ENCODE measurements at places on chromosomes 1 and 21. TPM values are rescaled to one million over a fixed set of nuclear protein-coding genes. Genes with fewer than 3 reads are reported as not detected.

GRCh38 chr1:118881751-118882150 lies 106.4 kb downstream of the TBX15 start:
- no peak for DNase-seq

DNA sequence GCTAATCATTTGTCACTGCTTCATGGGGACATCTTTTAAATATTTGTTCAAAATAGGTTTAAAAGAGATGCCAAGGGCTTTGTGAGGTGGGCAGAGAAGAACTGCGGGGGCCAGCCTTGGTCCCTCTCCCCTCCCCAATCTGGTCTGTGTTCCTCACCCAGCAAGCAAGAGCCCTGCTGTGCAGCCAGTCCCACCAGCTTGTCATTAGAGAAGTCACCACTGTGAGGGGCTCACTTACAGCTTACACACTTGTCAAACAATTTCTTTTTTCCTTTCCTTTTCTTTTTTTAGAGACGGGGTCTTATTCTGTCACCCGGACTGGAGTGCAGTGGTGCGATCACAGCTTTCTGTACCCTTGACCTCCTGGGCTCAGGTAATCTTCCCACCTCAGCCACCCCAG lies 10.4 kb upstream of the CDK18 start:
- DNase-seq, result no peak

The AJAP1 gene
- polyA plus RNA-seq, result not detected

The HUNK gene
- 23.8 TPM for polyA plus RNA-seq

The OR2L13 gene
- polyA plus RNA-seq, result not detected

- no peak for DNase-seq
Measured at GRCh38 chr1:66172272-66172671, 361.7 kb upstream of the SGIP1 start.

DNA sequence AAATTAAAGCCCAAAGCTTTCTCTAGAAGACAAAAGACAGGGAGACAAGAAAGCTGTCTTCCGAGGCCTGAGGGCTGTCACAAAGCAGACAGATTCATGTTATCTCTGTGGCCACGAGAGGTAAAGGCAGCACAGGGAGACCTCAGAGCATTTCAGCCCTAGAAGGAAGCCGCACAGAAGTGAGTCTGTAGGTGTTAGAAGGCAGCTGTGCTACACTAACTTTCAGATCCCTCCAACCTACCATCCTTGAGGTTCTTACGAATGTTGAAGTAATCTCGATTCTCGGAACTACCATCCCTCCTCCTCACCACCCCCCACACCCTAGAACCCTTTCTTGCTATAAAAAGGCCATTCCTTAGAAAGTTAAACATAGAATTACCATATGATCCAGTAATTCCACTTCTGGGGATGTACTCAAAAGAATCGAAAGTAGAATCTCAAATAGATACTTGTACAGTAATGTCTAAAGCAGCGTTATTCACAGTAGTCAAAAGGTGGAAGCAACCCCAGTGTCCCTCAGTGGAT lies 21.5 kb upstream of the LYST start:
- DNase-seq, result no peak

GRCh38 chr1:213997038-213997771 lies 9.4 kb downstream of the PROX1 start:
- DNase-seq, result peak; percentile 58

The LHX8 gene
- not detected for polyA plus RNA-seq

The RNPC3 gene
- 12.5 TPM for polyA plus RNA-seq

DNA sequence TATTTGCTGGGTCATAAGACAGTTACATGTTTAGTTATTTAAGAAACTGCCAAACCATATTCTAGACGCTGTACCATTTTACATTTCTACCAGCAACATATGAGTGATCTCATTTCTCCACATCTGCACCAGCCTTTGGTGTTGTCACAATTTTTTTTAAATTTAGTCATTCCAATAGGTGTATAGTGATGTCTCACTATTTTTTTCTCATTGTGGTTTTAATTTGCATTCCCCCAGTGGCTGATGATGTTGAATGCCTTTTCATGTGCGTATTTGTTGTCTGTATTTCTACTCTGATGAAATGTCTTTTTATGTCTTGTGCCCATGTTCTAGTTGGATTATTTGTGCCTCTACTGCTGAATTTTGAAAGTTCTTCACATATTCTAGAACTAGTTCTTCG lies 38.4 kb downstream of the NFASC start:
- no peak for DNase-seq

DNA sequence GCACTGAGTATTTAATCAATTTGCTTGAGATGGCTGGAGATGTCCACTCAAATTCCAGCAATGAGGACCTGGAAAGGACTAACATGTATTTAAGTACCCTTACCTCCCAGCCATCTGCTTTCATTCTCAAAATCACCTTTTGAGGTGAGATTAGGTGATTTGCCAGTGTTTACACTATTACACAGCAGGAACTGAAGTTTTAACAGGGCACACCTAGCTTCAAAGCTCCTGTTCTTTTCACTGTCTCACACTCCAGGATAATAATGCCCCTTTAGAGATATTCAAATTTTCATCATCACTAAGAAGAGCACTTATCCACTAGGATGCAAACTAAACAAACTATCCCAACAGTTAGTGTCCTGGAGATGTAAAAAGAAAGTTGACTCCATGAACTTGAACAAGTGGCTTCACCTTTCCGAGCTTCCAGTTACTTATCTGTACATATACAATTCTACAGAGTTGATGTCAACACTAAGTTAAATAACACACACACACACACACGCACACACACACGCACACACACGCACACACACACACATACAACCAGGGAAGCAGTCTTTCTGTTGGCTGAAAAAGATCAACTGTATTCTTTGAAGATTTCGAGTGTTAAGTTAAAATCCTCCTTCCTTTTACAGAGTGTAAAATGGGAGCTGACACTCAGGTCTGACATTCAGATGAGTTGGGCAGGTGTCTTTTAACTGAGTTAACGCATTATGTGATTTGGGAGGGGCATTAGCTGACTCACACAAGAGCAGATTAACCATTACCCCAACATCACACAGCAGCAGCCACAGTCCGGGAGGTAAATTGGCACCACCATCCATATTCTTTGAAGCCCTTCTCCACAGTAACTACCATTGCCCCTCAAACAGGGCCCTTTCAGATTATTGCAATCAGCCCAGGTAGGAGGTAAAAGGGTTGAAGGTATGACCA lies 15.5 kb upstream of the JAK1 start:
- no peak for DNase-seq

The CD53 gene
- polyA plus RNA-seq, result 7.4 TPM

- DNase-seq, result no peak
Measured at GRCh38 chr1:18871401-18872070, 12.1 kb upstream of the TAS1R2 start.

All from muscle of arm (tissue), 14 donors.